Lower lobe of right lung (tissue), 2 donors: ENCODE measurements at places on chromosomes 6 and 20. TPM values are rescaled to one million over a fixed set of nuclear protein-coding genes. Genes with fewer than 3 reads are reported as not detected.

The AKIRIN2 gene
- 67.6 TPM for total RNA-seq

- no peak for DNase-seq
Observed at GRCh38 chr6:16676978-16677377, 84.3 kb downstream of the ATXN1 start.

DNA sequence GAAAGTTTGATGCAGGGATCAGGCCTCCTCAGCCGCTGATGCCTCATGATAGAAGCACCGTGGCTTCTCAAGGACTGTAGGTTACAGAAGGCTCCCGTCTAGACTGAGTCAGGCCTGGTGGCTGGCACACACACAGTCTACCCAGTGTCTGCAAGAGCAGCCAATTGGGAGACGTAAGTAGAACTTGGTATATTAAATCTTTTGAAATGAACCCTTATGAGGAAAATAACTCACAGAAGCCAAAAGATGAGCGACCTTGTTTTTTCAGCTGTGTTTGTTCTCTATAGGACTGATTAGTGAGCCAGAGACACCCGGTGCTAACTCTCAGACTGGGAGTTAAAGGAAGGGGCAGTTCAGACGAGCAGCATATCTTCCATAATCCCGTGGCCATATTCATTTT, 5.9 kb upstream of the PDE10A start:
- DNase-seq = no peak

The WFDC12 gene
- 3.9 TPM for total RNA-seq

DNA sequence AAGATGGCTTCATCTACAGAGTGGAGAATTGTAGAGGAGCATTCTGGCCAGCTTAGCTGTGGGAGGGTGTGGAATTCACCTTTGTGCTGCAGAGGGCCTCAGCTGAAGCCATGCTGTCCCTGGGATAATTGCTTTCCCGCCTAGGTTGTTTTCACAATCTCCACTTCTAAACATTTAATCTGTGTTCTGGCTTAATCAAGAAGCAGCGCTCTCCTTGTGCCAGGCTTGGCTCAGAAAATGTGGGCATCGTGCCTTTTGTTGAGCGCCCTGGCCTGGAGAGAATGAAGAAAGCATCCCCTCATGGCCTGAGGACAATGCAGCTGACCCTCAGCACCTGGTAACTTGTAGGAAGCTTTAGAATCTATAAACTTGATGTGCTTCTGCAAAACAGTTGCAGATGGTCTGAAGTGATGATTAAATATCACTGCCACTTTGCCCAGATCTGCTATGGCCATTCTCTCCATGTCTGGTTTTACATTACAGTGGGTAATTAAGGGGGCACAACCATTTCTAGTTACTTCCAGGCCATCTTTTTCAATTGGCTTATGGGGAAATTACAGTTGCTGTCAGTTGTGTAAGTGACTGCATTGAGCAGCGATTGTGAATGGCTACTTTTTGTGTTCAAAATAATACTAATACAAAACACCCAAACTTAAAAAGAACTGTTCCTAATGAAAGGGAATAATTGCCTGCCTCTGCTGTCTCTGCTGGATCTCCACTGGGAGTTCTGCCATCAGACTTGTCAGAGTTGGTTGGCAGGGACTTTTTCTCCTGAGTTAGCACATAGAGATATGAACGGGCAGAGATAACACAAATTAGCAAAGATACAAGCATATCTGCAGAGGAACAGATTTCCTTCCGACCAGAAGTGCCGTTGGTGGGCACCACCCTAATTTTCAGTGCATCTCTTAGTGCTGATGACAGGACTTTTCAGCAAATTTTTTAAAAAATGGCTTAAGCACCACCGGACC, 18.4 kb downstream of the CTNNBL1 start:
- no peak for DNase-seq

The FITM2 gene
- total RNA-seq = 9.3 TPM

DNA sequence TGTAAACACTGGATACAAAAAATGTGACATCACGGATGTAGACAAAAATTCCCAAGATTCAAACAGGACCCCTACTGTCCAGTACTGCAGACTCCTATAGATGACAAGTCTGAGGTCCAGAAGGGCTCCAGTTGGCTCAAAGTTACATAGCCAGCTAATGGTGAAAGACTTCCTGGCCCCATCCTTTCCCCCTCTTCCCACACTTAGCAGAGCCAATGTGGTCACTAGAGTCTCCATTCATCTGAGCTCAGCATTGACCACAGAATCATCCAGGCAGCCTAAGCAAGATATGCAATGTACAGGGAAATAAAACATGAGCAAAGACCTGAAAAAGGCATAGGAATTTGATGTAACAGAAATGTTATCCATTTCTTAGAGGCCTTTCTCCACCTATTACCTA, 180.5 kb downstream of the ADAT2 start:
- no peak for DNase-seq

GRCh38 chr20:32621071-32621890, 36.1 kb upstream of the NOL4L start:
- no peak for DNase-seq

The RIPPLY2 gene
- not detected for total RNA-seq

DNA sequence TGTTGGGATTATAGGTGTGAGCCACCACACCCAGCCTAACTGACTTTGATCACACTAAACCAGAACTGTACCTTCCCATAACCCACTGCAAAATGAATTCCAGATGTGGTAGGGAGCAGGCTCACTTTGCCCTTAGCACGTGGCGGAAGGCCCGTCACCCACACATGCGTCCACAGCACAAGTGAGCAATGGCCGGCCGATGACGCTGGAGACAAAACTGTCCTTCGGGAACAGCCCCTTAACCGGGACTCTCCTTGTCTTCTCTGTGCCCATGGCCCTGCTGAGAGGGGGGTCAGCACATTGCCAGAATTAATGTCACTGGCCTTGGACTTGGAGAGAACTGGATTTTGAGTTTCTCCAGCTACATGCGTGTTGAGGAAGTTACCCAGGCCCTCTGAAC, 107.2 kb downstream of the TOX2 start:
- no peak for DNase-seq

DNA sequence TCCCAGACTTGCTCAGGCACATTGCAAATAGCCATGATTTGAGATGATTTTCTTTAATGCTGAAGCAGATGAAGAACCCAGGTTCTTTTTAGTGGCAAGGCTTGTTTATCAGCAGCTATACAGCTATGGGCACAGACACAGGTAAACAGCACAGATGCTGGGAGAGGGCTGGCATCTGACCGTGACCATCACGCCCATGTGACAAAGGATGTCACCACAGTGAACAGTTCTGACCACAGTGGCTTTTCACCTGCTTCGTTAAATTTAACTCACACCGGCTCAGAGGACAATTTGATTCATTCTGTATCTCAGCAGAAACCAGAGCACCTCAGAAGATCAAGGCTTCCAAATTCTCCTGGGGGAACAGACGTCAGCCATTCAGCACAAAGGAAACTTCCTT, 142.6 kb downstream of the CDH26 start:
- DNase-seq = no peak
